ENCODE measurements at places on chromosomes 4 and X.

- DNase-seq: no peak
These were observed 70.2 kb downstream of the TMEM165 start for GRCh38 chr4:55466001-55466400.

GRCh38 chrX:134547047-134547679 is 87.2 kb downstream of the HPRT1 start:
- DNase-seq: no peak

- DNase-seq: no peak
These were observed 22.9 kb upstream of the SGMS2 start for GRCh38 chr4:107801766-107802211.

DNA sequence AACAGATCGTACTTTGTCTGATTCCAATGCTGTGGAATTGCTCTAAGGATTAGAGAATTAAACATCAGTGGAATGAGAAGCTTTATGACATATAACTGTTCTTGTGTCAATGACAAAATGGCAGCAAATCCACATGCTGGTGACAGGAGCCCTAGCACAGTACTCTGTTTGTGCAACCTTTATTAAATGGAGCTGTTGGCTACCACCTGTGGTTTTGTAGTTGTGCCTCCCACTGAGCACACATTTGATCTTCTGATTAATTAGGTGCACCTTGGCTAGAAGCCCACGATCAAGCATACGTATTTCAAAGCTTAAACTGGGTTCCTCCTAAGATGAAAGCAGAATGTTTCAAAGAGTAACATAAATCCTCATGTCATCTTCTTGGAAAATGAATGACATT is 394.0 kb upstream of the IGFBP7 start:
- no peak for DNase-seq

- DNase-seq: no peak
These were observed 155.0 kb downstream of the QDPR start for GRCh38 chr4:17356926-17357325.

- no peak for DNase-seq
These were observed 40.3 kb downstream of the AFAP1 start for GRCh38 chr4:7899184-7899869.

GRCh38 chr4:22764183-22764582 is 71.4 kb downstream of the GBA3 start:
- DNase-seq: no peak

DNA sequence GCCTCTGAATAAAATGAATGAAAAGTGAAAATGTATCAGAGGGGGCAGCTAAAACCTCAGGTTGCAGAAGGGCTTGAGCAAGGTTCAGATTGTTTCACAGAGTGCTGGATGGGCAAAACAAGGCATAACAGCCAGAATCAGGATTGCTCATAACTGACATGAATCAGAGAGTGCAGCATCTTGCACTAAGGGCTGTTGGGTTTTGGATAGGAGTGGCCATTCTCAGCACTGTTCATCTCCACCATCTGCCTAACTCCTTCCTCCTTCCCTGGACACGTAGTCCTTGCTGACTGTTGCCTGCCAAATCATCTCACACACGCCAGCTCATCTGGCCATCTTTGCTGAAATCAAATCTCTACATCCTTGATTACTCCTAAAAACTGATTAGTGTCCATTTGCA is 75.3 kb upstream of the C1QTNF7 start:
- no peak for DNase-seq

DNA sequence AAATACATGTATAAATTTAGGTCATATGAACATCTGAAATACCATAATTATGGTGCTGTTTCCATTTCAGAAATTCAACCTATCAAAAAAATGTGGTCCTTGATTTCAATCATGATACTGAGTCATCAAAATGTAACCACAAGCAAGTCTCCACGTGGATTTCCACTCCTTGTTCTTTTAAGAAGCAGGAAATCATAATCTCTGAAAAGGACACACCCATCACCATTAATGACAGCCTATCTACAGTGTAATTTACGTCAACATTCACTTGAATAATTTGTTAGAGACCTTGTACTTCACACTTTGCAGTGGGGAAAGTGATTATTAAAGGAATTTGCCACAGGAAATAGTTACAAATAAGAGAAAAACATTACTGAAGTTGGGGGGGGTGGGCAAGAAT is 17.7 kb upstream of the SLC7A11 start:
- DNase-seq: no peak

DNA sequence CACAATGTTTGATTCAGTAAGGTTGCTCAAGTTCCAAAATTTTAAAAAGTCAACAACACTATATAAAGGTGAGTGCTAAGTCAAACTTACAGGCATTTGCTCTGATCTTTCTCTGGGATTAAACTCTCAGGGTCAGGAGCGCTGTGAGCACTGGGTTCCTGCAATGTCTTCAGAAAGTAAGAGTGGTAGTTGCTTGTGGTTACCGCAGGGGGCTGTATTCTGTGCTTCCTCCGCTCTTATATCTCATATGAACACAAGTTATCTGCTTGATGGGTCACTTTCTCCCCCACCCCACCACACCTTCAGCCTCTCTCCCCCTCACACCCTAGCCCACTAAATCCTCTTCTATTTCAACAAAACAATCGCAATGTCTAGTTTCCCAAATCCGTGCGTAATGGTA is 116.4 kb upstream of the IGSF1 start:
- no peak for DNase-seq

DNA sequence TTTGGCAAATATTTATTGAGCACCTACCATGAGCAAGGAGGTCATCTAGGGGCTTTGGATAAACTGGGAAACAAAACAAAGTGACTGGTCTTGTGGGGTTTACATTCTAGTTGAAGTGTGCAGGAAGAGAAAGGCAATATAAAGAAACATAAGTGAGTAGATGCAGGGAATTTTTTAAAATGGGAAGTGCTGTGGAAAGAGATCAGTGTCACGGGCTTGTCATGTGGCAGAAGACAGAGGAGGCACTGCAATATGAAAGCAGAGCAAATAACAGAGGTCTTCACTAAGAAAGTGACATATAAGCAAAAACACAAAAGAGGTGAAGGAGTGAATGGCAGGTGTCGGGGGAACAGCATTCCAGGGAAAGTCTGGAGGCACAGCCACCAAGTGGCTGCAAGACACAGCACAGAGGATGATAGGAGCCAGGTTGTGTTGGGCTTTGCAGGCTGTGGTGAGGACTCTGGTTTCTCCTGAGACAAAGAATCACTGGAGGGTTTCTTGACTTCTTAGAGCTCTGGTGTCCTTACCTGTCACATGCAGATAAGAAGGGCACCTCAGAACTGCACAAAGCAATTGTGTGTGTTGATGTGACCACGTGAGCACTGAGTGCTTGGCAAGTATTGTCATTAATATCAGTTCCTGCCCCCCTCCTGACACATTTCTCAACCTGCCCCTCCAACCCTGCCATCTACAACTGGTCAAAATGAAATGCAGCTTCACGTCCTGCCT is 143.5 kb downstream of the TSPAN5 start:
- no peak for DNase-seq

- DNase-seq: no peak
These were observed 73.2 kb downstream of the ENOX2 start for GRCh38 chrX:130829526-130830515.

DNA sequence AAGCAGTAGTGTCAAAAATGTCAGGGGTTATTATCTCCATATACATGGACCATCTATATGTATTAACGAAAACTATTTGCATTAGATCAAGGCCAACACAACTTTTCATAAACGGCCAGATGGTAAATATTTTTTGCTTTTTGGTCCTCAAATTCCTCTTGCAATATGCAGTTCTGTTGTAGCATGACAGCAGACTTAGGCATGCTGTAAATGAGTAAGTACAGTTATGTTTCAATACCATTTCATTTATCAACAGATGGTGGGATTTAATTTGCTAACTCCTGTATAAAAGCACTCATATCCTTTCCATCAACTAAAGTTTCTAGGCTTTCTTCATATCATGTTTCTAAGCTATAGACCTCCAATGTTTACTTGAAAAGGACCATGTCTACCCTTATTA is 208.1 kb downstream of the ANKRD50 start:
- no peak for DNase-seq

GRCh38 chrX:40457406-40457805 is 123.4 kb upstream of the ATP6AP2 start:
- no peak for DNase-seq

DNA sequence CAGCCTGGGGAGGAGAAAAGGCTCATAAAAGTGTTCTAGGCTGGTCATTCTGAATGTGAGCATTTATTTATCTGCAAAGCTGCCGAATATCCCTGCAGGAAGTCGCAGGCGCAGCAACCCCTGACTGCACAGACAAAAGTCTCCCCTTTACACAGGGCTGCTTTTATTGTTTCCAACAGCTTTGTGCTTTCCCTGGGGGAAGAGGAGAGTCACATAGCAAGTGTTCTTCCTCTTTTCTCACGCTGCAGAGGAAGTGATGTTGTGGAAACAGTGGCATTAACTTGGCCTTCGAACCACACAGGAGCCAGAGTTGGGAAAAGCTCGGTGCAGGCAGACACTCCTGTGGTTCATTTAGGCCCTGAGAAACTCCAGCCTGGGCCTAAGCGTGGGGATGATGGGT is 81.5 kb upstream of the BCOR start:
- DNase-seq: no peak

- no peak for DNase-seq
These were observed 347.1 kb upstream of the FSTL5 start for GRCh38 chr4:162510937-162511336.

DNA sequence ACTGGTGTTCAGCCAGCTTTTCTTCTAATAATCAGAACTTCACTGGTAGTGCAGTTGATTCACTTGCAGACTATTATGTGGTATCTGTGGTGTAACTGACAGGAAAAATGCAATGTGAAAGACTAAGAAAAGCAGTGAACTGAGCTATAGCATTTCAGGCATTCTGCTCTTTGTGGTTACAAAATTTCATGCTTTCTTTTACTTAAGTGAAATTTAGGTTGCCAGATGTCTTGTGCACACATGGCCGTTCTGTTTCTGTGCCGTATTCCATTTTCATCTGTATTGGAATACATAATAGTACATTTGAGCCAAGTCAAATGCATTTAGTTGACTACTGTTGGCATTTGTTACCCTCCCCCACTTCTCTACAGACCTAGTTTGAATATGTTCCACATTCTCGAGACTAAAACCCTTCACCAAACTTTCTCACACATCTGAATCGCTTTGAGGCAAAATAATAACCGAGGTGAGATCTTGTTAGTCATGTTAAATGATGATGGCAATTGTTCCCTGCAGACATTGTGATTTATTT is 8.2 kb downstream of the RTL3 start:
- DNase-seq: no peak
